ENCODE measurements at places on chromosomes 1 and 21. TPM values are rescaled to one million over a fixed set of nuclear protein-coding genes. Genes with fewer than 3 reads are reported as not detected.
A peak's percentile ranks its signal among the peaks of the same experiment; 100 is the strongest.

GSTM1 gene
- total RNA-seq = not detected

TINAGL1 gene
- 89.4 TPM for total RNA-seq

FLVCR1 gene
- total RNA-seq = 17.4 TPM

PSMG1 gene
- total RNA-seq = 17.9 TPM

STK40 gene
- 82.9 TPM for total RNA-seq

- no peak overlapping the region for H3K27ac ChIP-seq
- DNase-seq = peak; percentile 70
- no peaks in the 10 kb centered on the region for H3K4me1 ChIP-seq
These were observed 281.3 kb upstream of the C1orf105 start for GRCh38 chr1:172139196-172139595.

GRCh38 chr21:41075656-41076055 lies 92.3 kb upstream of the BACE2 start:
- no peaks in the 10 kb centered on the region for H3K36me3 ChIP-seq
- H3K4me3 ChIP-seq = no peak overlapping the region
- H3K27me3 ChIP-seq = no peaks in the 10 kb centered on the region
- no peaks in the 10 kb centered on the region for H3K4me1 ChIP-seq

- no peaks in the 10 kb centered on the region for H3K36me3 ChIP-seq
- no peak overlapping the region for H3K27ac ChIP-seq
- no peak overlapping the region for H3K4me3 ChIP-seq
- peaks cover 27% of the 10 kb centered on the region for H3K27me3 ChIP-seq
These were observed 3.3 kb downstream of the C1QTNF12 start for GRCh38 chr1:1243266-1243660.

DNA sequence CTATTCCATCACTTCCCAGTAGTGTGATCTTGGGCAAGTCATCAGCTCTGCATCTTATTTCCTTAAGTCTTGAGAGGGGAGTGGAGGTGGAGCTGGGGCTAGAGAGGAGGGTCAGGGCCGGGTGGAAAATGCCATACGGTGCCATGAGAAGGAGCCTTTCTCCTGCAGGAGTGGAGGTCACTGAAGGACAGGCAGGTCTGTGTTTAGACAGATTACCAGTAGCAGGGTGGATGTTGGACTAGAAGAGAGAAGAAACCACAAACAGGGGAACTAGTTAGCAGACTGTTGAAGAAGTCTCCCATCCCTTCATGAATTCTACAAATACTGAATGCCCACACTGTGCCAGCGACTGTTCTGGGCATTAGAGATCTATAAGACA lies 13.9 kb upstream of the CPT2 start:
- H3K36me3 ChIP-seq = no peaks in the 10 kb centered on the region
- H3K4me1 ChIP-seq = peaks cover 4% of the 10 kb centered on the region
- H3K27ac ChIP-seq = no peak overlapping the region
- no peak for DNase-seq
- no peaks in the 10 kb centered on the region for H3K27me3 ChIP-seq

- H3K27me3 ChIP-seq = no peaks in the 10 kb centered on the region
- H3K36me3 ChIP-seq = no peaks in the 10 kb centered on the region
- H3K4me1 ChIP-seq = peaks cover 9% of the 10 kb centered on the region
- peak; percentile 18 for DNase-seq
These were observed 321.7 kb downstream of the HHAT start for GRCh38 chr1:210650403-210650802.

DNA sequence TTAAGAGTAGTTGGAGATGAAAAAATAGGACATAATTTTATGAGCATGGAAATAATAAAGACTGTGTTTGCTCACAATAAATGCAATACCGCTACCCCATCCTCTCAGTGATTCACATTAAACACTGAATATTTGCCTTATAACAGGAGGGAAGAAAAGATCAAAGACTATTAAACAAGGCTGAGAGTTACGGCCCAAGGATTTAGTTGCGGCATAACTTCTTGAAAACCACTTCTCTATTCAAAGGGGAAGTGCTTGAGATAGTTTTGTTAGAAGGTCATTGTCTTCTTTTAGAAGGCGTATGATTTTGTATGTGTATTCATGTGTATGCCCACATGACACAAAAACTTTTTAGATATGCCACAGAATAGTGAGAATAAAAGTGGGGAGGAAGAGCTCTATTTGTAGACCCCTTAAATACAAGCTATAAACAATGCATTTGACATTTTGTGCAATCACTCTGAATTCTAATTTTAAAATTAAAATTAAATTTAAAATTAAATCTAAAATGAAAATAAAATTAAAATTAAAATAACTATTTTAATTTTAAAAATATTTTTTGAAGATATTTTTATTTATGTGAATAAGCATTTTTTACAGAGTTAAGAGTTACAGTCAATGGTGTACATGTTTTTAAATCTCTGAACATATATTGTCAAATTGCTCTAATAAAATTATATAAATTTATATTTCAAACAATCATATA lies 986.6 kb upstream of the ADAMTS5 start:
- no peak overlapping the region for H3K4me3 ChIP-seq
- H3K36me3 ChIP-seq = no peaks in the 10 kb centered on the region
- H3K27ac ChIP-seq = no peak overlapping the region

GRCh38 chr1:214615871-214616270 lies 12.9 kb downstream of the CENPF start:
- no peak for DNase-seq
- no peak overlapping the region for H3K4me3 ChIP-seq
- no peak overlapping the region for H3K27ac ChIP-seq
- H3K27me3 ChIP-seq = no peaks in the 10 kb centered on the region
- no peaks in the 10 kb centered on the region for H3K4me1 ChIP-seq
- no peaks in the 10 kb centered on the region for H3K36me3 ChIP-seq

GRCh38 chr1:41246568-41246967 lies 4.5 kb upstream of the SCMH1 start:
- no peak for DNase-seq
- no peaks in the 10 kb centered on the region for H3K27me3 ChIP-seq

GRCh38 chr1:26597629-26598039 lies 68.1 kb downstream of the RPS6KA1 start:
- H3K4me1 ChIP-seq = no peaks in the 10 kb centered on the region
- H3K27me3 ChIP-seq = no peaks in the 10 kb centered on the region
- no peak overlapping the region for H3K4me3 ChIP-seq
- no peak overlapping the region for H3K27ac ChIP-seq
- DNase-seq = peak; percentile 75
- no peaks in the 10 kb centered on the region for H3K36me3 ChIP-seq

DNA sequence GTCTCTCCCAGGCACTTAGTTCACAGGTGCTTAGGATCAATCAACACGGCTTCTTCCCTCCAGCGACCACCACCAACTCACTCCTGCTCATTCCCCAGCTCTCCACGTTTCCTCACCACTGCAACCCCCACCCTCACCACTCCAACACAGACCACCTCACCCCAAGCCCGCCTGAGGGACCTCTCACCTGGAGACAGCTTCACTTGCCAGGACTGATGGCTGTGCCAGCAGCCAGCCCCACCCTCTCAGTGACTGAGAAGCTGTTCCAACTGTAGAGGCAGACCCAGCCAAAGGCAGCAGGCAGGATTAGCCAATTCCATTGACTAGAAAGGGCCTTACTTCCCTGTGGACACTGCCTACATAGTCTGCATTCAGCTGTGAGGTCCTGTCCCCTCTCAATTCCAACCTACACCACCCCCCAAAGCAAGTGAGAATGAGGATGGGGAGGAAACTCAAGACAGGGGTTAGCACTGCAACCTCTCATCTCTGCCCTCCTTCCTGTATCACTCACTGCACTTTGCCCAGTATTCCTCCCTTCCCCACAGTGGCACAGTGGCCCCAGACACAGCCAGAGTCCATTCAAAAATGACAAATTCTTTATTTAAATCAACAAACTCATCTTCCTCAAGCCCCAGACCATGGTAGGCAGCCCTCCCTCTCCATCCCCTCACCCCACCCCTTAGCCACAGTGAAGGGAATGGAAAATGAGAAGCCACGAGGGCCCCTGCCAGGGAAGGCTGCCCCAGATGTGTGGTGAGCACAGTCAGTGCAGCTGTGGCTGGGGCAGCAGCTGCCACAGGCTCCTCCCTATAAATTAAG lies 7.6 kb downstream of the TAGLN2 start:
- no peak for DNase-seq
- no peak overlapping the region for H3K4me3 ChIP-seq
- peaks cover 17% of the 10 kb centered on the region for H3K36me3 ChIP-seq
- no peak overlapping the region for H3K27ac ChIP-seq
- no peaks in the 10 kb centered on the region for H3K27me3 ChIP-seq

DNA sequence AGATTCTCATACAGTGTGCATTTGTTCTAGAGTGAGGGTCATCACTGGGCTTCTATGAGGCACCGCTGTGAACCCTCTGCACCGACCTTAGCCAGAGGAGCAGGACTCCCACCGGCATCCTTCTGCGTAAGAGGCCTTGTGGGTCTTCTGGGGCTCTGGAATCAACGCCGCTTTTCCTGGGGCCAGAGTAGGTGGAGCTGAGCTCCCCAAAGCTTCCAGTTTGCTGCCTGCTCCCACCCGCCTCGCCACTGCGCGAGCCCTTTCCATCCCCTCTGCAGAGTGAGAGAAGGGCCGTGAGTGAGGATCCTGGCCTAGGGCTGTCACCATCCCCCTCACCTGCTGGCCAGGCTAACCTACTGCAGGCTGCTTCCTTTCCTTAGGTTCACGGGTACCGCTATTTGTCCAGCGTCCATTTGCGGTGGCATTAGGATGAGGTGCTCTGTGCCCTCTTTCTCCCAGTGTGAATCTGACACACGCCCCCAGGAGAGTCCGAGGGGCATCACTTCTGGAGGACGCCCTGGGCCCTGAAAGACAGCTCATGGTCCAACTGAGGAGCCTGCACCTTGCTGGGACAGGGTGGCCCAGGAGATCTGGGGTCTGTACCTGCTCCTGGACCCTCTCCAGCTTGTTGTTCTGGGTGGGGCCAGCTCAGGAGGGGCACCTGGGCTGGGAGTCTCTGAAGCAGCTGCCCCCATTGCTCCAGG lies 36.2 kb downstream of the UMODL1 start:
- no peaks in the 10 kb centered on the region for H3K36me3 ChIP-seq
- H3K4me3 ChIP-seq = no peak overlapping the region
- H3K4me1 ChIP-seq = peaks cover 4% of the 10 kb centered on the region
- H3K27me3 ChIP-seq = no peaks in the 10 kb centered on the region

DNA sequence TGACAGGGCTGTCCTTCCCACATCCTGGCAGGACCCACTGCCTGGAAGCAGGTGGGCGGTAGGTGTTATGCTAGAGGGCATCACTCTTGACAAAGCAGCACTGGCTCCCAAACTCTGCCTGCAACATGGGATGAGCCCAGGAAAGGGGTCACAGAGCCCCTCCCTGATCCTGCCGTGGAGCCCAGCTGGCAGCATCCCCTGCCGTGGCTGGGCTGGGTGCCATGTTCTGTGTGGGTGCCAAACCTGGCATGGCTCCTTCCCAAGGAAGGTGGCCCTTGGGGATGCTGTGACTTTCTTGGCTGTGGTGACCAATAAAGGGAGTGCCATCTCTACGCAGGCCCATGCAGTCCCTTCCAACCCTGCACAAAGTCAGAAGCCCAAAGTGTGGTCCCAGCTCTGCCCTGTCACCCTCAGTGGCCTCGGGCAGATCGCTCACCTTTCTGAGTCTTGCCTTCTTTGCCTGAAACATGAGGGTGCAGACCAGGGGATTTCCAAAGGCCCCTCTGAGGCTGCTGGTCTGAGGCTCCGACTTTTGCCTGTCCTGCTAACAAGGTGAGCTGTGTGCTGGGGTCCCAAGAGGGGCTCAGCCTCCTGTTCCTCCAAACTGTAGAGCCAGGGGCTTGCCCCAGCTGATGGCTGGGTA lies 6.0 kb downstream of the CDK18 start:
- H3K27ac ChIP-seq = peak overlapping the region; percentile 22
- peaks cover under 1% of the 10 kb centered on the region for H3K4me1 ChIP-seq
- no peaks in the 10 kb centered on the region for H3K36me3 ChIP-seq
- no peak overlapping the region for H3K4me3 ChIP-seq
- no peaks in the 10 kb centered on the region for H3K27me3 ChIP-seq

GRCh38 chr21:36022427-36023091 lies 37.8 kb downstream of the SETD4 start:
- no peaks in the 10 kb centered on the region for H3K36me3 ChIP-seq
- H3K4me3 ChIP-seq = no peak overlapping the region
- peaks cover 12% of the 10 kb centered on the region for H3K4me1 ChIP-seq
- DNase-seq = no peak
- H3K27me3 ChIP-seq = no peaks in the 10 kb centered on the region

- H3K27ac ChIP-seq = no peak overlapping the region
- DNase-seq = no peak
- no peaks in the 10 kb centered on the region for H3K36me3 ChIP-seq
- no peak overlapping the region for H3K4me3 ChIP-seq
- H3K4me1 ChIP-seq = no peaks in the 10 kb centered on the region
These were observed 190.0 kb upstream of the C1orf105 start for GRCh38 chr1:172230526-172230925.

Measured in lung (tissue), 17 donors.